Stimulated activated CD8-positive, alpha-beta memory T cell treated with anti-CD3 and anti-CD28 coated beads, Interleukin-15, amount 100 ng/mL, for 24 hours (primary cell): ENCODE measurements at places on chromosomes 13 and 19.

- no peak for DNase-seq
Measured at GRCh38 chr13:32026623-32027022, 5.0 kb upstream of the FRY start.

- DNase-seq = no peak
Measured at GRCh38 chr19:45179072-45179891, 698 bp downstream of the BLOC1S3 start.

DNA sequence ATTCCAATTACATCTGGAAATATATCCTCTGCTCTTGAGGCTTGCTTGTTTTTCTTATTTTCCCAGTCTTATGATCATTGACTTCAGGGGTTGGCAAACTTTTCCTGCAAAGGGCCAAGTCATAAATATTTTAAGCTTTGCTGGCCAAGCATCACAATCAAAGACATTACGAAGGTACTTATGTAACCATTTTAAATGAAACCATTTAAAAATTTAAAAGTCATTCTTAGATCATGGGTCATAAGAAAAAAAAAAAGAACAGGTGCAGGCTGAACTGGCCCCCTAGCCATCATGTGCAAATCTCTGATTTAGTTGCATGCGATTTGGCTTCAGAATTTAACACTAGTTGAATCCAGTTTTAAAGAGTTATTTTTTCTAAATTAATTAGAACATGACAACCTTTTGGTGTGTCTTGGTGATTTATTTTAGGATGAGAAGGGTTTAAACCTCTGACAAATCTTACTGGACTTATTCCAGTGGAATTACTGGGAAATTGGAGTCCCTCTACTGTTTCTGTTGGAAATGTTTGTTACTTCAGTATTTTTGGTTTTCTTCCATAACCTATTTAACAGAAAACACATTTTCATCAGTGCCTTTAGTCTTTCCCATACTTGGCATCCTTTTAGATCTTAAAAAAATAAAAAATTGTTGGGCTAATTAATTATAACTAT lies 148.1 kb downstream of the NHLRC3 start:
- DNase-seq = no peak

GRCh38 chr13:29472332-29472961 lies 123.0 kb downstream of the SLC7A1 start:
- DNase-seq = no peak
